BJ (cell line): ENCODE measurements at places on chromosomes 12 and 14.

DNA sequence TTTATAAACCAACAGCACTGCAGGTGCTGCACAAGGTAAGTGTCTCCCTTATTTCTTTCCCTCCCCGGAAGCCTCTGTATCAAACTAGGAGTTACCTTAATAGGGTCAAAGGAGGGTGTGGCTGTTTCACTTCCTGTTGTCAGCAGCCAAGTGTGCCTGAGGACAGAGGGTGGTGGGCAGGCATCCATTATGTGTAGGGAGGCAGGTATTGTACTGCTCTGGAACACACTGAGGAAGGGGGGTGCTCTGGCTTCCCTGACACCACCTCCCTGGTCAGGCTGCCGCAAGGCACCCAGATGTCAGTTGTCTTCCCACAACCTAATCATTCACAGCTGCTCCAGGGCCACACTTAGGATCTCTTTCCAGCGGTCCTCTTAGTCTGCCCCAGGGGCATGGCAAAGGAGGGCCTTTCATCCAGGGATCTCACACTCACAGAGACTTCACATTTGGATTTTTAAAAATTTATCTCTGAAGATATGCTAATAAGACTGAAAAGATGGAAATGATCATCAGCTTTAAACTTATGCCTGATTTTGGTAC, 132.0 kb upstream of the ARHGAP5 start:
- DNase-seq = no peak

- no peak for DNase-seq
These were observed 46.0 kb upstream of the EVL start for GRCh38 chr14:100019156-100019744.

GRCh38 chr12:24363177-24363754, 413.8 kb upstream of the SOX5 start:
- DNase-seq = no peak

DNA sequence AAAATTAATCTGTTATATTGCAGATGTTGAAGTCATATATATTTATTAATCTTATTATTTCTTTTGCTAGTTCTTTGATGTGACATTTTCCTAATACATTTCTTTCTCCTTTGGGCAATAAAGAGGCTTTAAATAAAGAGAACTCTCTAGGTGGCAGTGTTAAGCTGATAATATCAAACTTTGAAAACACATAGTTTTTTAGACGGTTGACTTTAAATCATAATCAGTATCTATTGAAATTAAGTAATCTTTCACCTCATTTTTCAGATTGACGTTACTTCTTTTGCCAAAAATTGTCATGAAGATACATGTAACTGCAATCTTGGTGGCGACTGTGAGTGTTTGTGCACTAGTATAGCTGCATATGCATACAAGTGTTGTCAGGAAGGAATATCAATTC, 130.8 kb upstream of the PTPRQ start:
- no peak for DNase-seq

DNA sequence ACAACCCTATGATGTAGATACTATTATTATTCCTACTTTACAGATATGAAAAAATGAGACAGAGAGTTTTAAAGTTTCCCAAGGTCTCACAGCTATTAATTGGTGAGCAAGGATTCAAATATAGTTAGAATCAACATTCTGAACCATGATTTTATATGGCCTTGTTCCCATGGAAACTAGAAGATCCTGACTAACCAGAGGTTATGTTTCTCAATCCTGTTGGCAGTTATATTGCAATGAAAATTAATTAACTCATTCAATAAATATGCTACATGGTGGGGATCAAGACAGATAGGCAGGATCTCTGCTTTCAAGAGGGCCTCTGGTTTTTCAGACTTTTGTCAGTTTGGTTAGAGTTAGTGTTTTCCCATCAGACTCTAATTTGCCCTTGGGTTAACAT, 9.3 kb upstream of the FUT8 start:
- DNase-seq = peak; percentile 70
